Fibroblast of lung (primary cell): ENCODE measurements at places on chromosomes 5 and 9. TPM values are rescaled to one million over a fixed set of nuclear protein-coding genes. Genes with fewer than 3 reads are reported as not detected.

The PAPPA gene
- polyA plus RNA-seq: 5.0 and 8.8 TPM in 2 replicates

The KCNV2 gene
- not detected in 2 replicates for polyA plus RNA-seq

The SPINK13 gene
- polyA plus RNA-seq: not detected in 2 replicates

The PCDHB9 gene
- 0.27 and 0.82 TPM in 2 replicates for polyA plus RNA-seq

The GFI1B gene
- polyA plus RNA-seq: 0.02 and 0.06 TPM in 2 replicates

The PAX5 gene
- not detected in 2 replicates for polyA plus RNA-seq

The HBEGF gene
- 8.7 and 10.3 TPM in 2 replicates for polyA plus RNA-seq

The PKN3 gene
- 1.8 and 4.6 TPM in 2 replicates for polyA plus RNA-seq

GRCh38 chr9:129094387-129095169 lies 13.7 kb downstream of the DOLPP1 start:
- DNase-seq: no peak

DNA sequence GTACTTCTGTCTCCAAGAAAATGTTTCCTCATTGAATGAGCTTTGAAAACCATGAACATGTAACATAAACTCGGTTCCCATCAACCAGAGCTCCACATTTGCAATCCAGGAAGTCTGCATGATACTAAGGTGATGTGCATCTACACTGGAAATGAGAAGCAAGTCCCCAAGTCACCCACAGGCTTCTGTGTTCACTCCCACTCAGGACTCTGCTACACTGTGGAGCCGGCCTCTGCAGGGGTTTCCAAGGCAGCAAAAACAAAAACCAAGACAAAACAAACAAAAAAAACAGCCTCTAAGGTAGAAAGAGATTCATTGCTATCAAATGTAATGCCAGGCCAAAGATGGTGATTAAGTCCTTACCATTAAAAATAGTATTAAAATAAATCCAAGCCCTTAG lies 593.7 kb downstream of the IRX1 start:
- DNase-seq: no peak

GRCh38 chr5:125199968-125200865 lies 453.8 kb upstream of the ZNF608 start:
- DNase-seq: peak; percentile 26

DNA sequence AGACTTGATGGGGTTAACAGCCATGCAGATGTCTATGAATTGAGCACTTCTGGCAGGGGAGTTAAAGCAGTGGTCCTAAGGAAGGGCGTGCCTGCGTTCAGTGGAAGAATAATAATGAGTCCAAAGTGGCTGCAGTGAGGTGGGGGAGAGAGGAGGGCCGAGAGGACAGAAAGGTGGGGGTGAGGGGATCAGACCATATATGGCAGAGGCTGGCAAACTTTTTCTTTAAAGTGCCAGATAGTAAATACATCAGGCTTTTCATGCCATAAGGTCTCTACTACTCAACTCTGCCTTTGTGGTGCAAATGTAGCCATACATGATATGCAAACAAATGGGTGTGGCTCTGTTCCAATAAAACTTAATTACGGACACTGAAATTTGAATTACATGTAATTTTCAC lies 77.1 kb downstream of the STRBP start:
- DNase-seq: no peak

DNA sequence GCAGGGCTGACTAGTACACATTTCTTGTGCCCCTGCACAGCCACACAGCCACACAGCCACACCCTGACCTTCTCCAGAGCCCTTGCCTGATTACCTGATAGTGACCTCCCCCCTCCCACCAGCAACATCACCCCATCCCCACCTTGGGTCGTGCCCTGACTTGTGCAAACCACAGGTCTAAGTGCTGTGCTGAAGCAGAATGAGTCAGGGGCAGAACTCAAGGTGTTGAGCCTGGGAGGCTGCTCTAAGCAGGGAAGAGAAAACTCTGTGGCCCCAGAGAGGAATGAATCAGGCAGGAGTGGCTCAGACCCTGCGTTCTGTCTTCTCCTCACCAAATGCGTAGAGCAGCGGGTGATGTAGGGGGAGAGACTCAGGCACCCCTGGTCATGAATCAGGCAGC lies 24.3 kb upstream of the FAT2 start:
- no peak for DNase-seq

DNA sequence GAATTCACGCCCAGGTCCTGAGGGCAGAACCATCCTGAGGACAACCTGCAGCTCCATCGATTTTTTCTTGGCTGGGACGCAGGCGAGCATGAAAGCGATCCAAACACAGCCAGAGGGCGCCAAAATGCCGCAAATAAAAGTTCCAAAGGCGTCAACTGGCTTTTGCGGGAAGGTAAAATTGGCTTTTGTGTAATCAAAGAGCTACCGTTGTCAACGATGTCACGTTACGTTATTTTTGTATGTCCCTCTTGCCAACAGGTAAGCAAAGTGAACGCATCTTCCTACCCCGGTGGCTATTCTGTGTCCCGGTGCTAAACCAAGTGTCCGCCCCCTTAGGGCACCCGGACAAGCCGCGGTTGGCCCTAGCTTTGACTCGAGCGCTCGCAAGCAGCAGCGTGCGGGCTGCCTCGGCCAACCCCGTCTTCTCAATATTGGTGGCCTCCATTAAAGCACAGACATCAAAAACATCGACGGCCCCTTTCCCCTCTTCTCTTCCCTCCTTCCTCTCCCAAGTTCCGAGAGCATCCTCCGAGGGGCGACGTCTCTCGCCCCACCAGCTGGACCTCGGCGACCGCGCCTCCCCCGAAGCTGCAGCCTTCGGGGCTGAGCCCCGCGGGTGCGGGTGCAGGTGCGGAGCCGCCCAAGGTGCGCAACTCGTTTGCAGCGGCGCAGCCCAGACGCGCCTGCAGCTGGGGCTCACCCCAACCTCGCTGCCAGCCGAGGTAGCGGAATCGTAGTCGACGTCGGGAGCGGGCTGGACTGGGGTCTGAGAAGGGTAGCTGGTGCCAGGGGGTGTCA lies 1.1 kb upstream of the BASP1 start:
- peak; percentile 70 for DNase-seq

DNA sequence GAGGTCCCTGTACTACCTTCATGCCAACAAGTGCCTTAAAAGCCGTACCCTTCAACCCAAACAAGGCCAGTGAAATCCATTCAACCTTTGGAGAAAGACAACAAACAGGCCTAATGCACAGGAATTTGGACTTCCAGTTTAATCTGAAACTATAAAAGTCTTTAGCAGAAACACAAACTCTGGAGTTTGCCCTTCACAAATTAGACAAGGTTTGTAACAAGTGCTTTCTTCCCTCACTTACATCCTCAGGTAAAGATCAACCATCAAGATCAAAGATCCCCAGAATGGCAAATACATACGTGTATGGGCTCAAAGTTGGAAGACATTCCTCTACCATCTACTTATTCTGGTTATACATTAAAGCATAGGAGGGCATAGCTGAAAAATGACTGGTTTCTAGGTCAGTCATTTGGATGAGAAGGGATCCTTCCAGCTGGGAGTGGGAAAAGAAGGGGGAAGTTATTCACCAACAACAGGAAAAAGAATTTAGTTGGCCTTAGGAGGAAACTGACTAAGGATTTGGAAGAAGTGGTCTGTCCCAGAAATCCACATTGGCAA lies 2.0 kb downstream of the DAB2 start:
- no peak for DNase-seq

DNA sequence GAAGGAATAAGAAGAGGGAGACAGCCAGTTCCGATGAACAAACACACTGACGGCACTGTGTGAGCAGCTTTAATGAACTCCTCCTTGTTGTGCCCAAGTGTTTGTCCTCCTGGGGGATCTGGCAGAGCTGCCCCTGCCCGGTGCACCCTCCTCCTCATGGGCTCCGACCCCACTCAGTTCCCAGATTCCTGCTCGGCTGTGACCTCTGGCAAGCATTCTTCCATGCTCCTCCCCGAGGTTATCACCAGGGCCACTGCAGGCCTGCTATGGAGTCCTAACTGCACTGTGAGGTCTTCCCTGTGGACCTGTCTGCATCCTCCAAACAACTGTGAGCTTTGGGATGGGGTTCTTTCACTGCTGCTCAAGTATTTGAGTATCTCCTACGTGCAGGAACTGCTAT lies 142.2 kb downstream of the DCP2 start:
- no peak for DNase-seq

- peak; percentile 59 for DNase-seq
These were observed 7.1 kb downstream of the NEK6 start for GRCh38 chr9:124264823-124265233.
